ENCODE measurements at places on chromosomes 12 and 14.

- DNase-seq: no peak
Observed at GRCh38 chr12:124024263-124024678, 51.3 kb downstream of the ZNF664 start.

- DNase-seq: peak; percentile 90
Observed at GRCh38 chr14:77376771-77377501, at the start of the genes SAMD15 and TMED8. Gene SAMD15 (plus strand): TSS chr14:77377379. CDS start chr14:77377419, 40 bp downstream. Gene TMED8 (minus strand): TSS chr14:77377094. CDS start chr14:77377053, 41 bp downstream.

DNA sequence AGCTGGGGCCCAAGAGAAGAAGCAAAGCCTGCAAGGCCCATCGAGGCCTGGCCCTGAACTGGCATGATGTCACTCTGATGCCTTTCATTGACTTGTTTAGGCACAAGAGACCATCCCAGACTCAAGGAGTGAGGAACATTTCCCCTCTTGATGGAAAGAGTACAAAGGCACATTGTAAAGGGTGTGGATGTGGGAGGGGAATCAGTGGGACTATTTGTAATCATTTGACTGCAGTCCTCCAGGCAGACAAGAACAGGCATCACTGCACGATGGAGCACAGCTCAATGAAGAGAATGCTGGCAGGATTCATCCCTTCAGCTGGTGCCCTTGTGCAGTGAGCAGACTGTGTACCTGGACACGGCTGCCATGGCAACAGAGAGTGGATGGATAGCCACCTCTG lies 87.9 kb downstream of the LGMN start:
- DNase-seq: no peak

- DNase-seq: no peak
Observed at GRCh38 chr12:45282411-45282810, 66.5 kb downstream of the ANO6 start.

DNA sequence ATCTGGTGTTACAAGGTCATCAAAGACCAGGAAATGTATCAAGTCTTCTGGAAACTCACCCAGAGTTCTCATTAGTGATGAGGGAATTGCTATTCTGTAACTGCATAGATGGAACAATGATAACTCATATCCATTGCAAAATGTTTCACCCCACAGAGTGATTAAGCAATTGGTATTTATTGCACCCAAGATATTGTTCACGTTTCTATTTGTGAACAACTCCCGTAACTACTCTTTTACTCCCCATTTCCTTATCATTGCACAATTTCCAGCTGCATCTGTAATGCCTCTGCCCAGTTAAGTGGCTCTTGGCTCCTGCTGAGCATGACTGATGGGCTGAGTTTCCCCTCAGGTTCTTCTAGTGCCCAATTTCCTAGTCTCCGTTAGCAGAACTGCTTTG lies 108.7 kb upstream of the PRICKLE1 start:
- no peak for DNase-seq

GRCh38 chr12:104456417-104456949 lies at the start of gene CHST11:
Gene CHST11 (plus strand): TSS chr12:104456948.
- DNase-seq: peak; percentile 90

DNA sequence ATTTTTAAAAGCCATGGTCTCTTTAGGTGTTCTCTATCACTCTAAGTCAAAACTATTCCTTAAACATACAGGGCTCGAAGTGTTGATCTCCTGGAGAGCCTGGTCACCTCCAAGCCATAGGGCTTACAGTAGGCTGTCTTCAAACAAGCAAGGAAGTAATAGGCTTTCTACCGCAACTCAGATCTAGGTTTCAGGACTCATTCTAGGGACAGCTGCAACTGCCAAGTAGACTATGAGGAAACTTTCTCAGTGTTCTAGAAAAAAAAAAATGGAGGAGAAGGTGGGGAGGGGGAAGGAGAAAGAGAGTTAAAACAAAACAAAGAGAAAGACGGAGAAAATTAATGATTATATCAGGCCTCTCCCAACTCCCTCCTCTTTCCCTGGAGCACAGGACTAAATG lies 106.9 kb upstream of the ETV6 start:
- DNase-seq: no peak

DNA sequence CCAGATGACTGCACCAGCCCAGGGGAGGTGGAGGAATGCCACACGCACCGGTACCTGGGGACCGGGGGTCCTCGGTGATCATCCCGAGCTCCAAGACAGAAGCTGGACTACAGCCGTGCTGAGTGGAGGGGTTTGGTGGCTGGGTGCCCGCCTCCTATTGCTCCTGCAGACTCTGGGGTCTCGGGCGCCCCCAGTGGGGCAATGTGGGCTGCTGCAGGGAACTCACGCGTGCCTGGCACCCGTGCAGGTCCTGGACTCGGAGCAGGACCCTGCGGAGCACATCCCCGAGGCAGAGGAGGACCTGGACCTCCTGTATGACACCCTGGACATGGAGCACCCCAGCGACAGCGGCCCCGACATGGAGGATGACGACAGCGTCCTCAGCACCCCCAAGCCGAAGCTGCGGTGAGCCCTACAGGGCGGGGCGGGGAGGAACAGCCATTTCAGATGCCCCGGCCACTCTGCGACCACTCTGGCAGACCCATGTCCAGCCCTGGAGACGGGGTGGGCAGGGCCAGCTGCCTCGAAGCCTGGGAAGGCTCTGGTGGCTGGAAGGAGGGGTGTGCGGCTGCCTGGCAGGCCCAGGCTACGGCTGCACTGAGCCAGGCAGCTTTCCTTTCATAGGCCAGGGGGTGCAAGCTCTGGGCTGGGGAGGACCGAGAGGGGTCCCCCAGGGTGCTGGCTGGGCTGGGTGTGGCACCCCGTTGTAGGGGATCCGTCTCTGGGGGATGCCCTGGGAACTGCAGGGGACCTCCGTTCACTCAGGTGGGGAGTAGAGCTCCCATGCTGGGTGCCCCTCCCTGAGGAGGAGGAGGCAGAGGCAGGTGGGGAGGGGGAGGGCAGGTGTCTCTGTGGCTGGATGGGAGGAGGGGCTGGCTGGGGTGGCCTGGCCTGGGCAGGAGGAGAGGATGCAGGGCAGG lies 21.6 kb upstream of the TEX22 start:
- no peak for DNase-seq

DNA sequence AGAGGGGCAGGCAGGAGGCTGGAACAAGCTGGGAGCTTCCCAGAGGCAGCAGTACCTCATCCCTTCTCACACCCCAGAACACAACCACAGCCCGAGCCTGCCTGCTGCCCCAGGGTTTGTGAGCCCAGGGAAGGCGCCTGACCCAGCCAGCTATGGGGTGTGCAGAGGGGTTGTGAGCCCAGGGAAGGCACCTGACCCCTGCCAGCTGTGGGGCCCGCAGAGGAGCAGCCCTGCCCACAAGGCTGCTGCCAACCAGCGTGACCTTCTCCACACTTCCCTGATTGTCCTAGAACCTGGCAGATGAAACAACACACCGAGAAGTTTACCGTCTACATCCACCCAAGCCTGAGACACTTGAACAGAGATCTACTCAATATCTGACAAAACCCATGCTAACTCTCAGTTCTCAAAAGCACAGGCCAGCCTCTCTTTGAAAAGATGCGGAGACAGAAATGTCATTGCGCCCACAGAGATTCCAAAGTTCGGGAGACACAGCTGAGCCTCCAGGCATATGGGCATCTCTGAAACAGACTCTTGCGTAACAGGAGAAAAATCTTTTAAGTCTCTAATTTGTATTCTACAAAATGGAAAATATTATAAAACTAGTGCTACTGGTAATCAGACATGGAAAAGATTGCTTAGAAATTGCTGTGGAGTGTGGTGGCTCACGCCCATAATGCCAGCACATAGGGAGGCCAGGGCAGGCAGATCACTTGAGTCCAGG lies 47.3 kb downstream of the SFSWAP start:
- no peak for DNase-seq

DNA sequence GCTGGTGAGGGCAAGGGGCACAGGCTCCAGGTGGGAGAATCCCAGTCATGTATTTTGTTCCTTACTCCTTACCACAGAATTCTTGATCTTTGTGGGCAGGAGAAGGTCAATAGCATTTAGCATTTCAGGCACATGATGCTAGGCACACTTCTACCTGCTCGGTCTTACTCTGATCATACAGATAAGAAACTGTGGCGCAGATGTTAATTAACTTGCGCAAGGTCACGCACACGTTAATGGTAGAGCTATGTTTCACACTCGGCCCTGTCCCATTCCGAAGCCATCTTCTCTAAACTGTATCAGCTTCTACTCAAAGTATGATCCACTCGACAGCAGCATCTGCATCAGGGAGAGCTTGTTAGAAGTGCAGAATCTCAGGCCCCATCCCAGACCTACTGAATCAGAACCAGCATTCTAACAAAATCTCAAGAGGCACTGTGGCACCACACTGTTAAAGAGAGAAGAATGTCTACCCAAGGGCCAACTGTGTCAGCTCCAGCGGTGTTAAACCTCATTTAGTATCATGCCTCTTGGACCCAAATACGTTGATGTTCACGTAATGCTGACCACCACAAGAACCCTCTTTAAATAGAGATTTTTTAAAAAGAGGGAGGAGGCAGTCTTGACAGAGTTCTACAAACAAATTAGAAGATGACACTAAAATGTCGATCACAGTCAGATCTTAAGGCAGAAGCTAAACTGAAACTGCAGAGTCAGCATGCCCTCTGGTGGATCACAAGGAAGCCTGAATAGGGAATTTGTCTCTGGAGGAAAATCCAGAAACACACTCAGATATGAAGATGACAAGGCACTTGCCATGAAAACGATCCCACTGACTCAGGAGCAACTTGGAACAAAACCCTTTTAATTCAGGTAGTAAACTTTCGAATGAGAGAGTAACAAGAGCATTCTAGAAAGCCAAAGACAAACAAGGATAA lies 7.3 kb downstream of the STXBP6 start:
- DNase-seq: no peak

GRCh38 chr14:105300542-105301102 lies at the start of gene BRF1:
Gene BRF1 (minus strand): TSS chr14:105301001. CDS start chr14:105300629, 372 bp downstream.
- DNase-seq: peak; percentile 97

DNA sequence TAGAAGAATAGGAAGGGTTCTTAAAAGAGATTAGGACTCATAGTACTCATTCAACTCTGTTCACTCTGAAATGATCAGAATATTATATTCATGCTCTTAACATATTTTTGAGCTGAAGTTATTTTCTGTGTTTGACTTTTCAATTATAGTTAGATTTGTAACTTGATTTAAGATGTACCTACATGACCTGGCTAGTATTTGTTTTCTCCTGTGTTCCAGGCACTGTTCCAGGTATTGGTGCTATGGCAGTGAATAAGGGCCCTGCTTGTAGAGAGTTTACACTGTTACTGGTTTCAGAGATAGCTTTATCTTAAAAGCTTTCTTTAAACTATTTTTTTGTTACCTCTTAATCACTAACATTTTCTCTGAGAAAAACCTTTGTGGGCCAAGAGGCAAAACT lies 19.1 kb upstream of the SLC17A8 start:
- DNase-seq: no peak

DNA sequence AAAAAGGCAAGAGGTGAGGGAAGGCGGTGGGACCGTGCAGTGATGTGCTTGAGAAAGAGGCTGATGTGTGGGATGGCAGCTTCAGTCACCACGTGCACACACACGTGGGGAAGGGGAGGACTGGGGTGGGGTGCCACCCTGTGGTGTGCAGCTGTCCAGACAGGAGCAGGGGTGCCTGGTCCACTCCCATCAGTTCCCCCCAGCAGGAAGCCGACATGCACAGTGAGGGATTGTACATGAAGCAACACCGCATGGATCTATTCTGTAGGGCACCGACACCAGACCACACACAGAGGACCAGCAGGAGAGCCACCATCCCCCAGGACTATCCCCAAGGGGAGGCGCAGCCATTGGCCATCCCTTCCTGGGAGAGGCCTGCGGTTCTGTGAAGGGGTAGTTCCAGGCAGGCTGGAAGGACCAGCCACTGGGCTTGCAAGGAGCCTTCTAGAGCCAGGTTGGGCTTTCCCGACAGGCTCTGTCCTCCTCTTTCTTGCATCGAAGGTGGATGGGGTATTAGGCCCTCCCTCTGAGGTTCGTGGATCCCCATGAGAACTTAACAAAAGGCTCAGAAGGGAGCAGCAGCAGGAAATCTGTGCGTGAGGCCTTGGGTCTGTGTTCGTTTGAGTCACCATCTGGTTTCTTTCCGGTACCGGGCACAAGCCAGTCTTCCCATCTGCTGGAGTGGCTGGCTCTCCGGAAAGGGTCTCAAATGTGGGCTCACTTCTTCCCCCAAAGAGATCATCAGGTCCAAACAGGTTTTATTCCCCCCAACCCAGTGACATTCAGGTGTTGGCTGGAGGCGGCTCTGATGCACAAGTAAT lies 59.8 kb downstream of the PLEKHG3 start:
- no peak for DNase-seq

DNA sequence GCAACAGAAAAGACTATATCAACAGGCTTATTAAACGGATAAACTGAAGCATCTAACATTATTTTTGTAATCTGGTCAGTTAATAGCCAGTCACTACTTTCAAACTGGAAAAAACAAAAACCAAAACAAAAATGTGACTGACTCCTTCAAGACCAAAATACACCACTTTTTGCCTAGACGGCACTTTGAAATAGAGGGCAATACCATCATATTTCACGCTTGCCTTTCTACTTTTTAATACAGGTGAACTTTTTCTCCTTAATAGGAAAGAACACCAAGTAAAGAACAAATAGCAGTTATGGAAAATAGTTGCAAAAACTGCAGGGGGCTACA lies 550 bp upstream of the NUP107 start:
- no peak for DNase-seq

DNA sequence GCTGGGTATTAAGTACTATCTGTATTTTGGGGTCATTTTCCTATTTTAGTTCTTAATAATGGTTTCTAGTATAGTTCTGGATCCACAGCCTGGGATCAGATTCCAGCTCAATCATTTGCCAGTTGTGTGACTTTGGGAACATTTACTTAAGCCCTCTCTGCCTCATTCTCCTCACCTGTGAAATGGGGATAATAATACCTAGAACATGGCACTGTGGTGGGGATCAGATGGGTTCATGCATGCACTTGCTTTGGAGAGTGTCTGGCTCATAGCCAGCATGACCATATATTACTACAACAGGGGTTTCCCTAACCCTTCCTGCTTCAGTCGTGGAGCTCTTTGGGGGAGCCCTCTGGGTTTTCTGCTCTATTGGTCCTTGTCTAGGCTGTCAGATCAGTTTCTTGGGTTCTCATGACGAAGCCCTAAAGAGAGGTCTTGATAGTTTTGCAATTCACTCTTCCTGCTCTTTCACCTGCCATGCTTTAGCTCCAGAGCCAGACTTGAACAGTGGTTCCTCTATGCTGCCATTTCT lies 34.1 kb upstream of the SMOC1 start:
- DNase-seq: peak; percentile 12

DNA sequence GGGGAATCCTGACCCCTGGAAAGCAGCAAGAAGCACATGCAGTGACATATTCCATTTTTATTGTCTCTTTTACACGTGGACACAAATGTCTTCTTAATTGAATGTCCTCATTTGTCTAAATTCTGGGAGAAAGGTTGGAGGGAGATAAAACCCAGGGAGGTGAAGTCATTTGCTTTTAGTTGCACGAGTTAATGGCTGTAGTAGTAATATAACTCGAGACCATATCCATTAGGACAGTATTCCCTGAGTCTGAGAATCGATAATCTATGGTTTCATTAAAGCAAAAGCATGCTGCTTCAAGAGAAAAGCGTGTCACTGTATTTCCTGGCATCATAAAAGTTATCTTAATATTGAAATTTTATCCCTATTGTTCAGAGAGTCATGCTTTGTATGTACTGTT lies 216.0 kb upstream of the PELI2 start:
- no peak for DNase-seq

DNA sequence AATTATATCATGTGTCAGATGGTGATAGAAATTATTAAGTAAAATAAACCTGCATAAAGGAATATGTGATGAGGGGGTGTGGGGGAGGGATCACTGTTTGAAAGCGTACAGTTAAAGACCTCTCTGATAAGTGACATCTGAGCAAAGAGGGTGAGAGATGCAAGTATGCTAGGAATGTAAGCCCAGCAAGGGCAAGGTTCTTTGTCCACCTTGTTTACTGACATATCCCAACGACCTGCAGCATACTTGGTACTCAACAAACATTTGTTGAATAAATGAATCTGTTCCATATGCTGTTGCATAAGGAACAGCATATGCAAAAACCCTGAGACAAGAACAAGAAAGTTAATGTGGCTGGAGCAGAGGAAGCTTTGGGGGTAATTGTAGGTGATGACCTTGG lies 12.0 kb upstream of the MDM1 start:
- no peak for DNase-seq

Measured in GM12865 (cell line).